Jurkat, Clone E6-1 (cell line): ENCODE measurements at places on chromosomes 7 and 10.
A peak's percentile ranks its signal among the peaks of the same experiment; 100 is the strongest.

DNA sequence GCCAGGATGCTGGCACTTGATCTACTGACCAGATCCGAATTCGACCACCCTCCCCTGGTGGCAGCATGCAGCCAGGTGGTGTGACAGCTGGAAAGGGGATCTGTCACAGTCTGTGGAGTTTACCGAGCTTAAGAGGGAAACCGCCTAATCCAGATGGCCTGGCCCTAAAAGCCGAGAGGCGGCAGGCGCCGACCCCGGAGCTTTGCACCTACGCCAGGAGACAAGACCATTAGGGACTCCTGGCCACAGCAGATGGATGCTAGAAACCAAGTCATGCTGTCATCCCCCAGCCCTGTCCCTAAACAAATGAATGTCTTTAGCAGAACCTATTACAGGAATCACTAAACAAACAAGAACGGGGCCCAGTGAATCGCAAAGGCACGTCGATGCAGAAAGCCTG lies 27.7 kb downstream of the RCC1L start:
- no peak for DNase-seq

DNA sequence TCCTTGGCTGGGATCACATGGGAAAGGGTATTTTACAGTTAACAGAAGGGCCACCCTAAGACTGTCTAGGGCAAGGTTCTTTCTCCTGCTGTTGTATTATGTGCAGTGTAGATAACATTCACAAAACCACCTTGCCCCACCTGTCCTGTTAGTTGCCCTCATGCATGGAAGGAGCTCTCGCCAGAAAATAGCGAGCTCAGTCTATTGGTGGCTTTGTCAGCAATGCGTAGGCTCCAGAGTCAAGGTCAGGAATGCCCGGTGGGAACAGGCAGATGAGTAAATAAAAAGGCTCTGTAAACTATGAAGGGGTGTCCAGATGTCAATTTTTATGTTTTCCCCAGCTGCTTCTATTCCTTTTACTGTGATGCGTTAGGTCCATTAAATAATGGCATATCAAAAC lies 107.1 kb upstream of the WDR11 start:
- no peak for DNase-seq

GRCh38 chr7:33287738-33288137 lies 158.4 kb downstream of the BBS9 start:
- no peak for DNase-seq

DNA sequence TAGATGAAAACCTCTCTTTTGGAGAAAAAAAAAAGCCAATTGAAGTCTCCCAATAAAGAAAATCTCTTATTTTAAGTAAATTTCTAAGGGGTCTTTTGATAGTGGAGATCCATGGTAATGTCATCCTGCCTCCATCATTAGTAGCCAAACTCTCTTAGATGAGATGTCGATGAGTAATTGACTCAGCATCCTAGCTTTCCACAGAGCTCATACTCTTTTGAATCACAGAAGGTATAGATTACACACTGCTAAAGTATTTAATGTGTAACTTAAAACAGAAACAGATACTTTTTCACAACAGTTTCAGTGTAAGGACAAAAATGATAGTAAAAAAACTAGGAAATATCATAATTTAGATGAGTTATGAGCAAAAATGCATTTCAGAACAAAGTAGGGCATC lies 19.4 kb downstream of the MAGI2 start:
- DNase-seq: no peak

DNA sequence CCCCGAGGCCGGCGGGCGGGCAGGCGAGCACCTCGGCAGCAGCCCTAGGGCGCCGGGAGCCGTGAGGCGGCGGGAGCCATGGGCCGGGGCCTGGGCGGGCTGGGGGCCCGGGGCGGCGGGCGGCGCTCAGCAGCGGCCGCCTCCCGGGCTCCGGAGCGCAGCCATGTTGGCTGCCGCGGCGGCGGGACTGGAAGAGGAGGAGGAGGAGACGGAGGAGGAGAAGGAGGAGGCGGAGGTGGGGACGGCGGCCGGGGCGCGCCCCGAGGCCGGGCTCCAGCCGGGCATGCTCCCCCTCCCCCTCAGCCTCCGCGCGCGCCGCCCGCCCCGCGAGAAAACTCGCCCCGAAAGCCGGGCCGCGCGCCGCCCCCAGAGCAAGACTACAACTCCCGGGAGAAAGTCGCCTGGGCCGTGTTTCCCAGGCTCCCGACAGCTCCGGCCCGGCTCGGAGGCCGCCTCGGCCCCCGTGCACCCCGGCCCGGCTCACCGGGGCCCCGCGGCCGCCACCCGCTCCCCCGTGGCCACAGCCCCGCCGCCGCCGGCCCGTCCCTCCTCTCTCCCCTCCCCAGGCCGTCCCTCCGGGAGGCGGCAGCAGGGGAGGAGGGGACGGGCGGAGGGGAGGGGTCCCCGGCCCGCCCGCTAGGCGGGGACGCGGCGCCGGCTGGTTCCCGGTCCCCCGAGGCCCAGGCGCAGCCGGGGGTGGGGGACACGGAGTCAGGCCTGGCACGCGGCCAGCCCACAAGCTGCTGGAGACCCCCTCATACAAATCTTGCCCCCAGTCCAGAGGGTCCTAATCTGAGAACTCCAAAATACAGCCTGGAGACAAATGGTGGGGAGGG lies at the start of gene DLG5:
TSS of gene DLG5 (minus strand) at position 190 of the 836 bp plus-strand sequence. CDS start 235 bp downstream, outside the sequence.
- no peak for DNase-seq

- peak; percentile 23 for DNase-seq
These were observed 16.8 kb upstream of the CRTAC1 start for GRCh38 chr10:98047009-98047741.

DNA sequence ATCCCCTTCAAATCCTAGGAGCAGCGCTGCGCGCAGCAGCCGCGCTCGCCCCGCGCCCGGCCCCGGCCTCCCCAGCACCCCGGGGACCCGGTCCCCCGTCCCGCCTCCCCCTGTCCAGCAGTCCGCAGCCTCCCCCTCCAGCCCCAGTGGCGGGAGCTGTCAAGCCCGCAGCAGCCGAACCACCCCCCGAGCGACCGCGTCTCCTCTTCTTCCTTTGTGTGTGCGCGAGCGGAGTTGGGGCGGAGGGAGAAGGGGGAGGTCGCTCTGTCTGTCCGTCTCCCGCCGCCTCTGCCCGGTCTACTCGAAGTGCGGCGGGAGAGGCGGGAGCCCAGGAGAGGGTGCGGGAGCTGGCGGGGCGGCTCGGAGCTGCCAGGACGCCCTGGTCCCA lies 375 bp upstream of the CHN2 start:
- no peak for DNase-seq

- no peak for DNase-seq
These were observed 281.1 kb downstream of the ELFN1 start for GRCh38 chr7:1951159-1951536.

GRCh38 chr7:2309889-2310331 lies 4.3 kb downstream of the SNX8 start:
- no peak for DNase-seq

DNA sequence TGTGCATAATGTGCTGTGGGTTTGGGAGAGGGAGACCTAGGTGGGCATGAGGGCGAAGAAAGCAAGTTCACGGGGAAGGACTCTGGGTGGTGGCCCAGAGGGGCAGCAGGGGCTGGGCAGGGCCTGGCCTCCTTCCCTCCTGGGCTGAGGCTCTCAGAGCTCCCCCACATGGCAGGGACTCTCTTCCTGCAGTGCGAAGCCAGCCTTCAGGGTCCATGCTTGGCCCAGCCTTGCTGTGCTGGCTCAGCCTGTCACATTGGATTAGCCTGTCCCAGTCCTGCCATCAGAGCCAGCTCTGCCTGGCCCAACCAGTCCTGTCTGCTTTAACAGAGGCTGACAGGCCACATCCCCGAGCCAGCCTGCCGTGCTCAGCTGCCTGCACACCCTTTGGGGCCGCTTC lies 20.4 kb upstream of the ZNF488 start:
- DNase-seq: no peak

GRCh38 chr7:2330493-2330892 lies 16.3 kb upstream of the SNX8 start:
- DNase-seq: no peak

- DNase-seq: no peak
These were observed 151.0 kb upstream of the FRMD4A start for GRCh38 chr10:14481752-14482151.

DNA sequence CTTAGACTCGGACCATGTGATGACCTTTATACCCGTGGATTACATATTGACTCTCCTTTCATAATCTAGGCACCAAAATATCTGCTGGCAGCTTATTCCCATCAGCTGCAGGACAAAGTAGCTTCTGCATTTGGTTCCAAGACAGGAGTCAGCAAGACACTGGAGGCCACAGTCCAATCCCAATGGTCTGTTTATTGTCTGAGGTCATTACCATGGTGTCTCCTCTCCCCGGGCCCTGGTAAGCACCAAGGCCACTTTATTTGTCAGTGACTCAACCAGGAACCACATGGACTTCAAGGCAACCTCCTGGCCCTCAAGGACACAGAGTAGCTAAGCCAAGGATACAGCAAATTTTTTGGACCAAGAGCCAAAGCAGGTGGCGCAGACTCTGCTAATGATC lies 36.1 kb downstream of the KCNMA1 start:
- no peak for DNase-seq

DNA sequence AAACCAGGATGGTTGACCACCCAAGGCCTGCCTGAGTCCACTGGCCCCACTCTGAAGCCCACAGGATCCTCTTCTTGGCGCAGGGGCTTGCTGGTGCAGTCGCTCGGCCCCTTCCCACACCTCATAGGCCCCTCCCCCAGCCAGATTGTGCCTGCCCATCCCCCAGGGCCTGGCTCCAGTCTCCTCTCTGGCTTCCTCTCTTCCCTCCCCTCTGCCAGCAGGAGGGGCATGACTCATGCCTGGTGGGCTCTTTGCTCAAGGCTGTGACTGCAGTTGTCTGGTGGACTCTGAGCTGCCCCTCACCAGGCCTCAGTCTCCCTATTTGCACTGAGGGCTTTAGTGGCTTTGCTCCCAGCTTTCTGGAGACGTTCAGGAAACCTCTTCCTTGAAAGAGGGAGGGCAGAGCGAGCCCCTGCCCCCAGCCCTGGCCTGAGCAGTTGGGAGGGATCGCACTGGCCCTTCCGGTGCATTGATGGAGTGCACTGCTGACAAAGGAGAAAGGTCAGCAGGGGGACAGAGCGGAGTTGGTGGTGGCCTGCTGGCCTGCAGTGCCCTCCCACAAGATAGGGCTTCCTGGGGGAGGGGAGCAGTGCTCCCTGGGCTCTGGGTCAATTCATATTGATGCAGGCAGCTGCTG lies 60.7 kb downstream of the ZMIZ1 start:
- DNase-seq: peak; percentile 77
